ENCODE measurements at places on chromosomes 1 and 21.

- DNase-seq, result peak; percentile 30
Measured at GRCh38 chr1:26391450-26391849, 18.9 kb upstream of the ZNF683 start.

GRCh38 chr1:196193896-196194559 lies 414.2 kb downstream of the KCNT2 start:
- no peak for DNase-seq

DNA sequence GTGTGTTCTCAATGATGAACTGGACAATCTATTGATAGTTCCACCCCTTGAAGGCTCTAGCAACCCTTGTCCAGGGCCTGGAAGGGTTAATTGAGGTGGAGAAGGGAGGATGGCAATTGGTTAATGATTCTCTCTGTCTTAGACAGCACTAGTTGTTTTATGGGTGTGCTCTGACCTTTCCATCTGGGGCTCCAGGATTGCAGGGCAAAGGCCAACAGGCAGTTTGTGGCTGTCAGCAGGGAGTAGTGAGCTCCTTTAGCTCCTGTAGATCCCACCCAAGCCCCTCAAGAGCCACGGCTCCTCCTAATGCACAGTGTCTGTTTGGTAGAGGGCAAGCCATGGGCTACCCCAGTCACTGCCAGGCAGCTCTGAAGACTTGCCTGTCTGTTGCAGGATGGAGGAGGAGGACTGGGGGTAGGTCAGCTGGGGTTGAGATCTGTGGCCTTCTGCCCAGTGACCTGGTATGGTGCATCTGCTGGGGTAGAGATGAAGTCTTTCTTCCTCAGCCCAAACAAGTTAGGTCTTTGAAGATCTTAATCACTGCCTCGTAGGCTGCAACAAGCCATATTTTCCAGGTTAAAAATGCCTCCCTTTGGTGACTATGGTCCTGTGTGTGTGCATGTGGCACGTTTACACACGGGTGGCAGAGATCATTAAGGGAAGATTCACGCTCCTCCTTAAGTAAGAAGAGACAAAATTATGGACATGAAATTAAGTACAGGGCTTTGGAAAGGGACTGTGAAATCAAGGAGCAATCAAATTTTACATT lies 7.7 kb downstream of the MROH7 start:
- DNase-seq, result no peak

- DNase-seq, result no peak
Measured at GRCh38 chr1:66357478-66358197, 176.3 kb upstream of the SGIP1 start.

DNA sequence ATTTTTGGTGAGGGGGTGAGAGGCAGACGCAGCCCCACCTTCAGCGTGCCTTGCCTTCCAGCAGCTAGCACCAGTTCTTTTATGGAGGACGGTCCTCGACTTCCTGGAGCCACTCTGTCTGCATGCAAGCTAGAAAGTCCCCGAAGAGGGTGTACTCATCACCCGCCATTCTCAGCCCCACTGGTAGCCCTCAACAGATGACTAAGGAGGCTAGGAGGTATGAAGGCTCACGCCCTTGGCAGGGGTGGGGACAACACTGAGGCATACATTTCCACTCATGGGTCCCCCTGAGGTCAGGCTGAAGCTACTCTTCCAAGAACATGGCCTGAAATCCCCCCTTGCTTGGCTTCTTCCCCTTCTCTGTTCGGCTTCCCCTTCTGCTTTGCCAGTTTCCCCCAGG lies 8.9 kb upstream of the PTPRF start:
- no peak for DNase-seq

All from SW 1271 (cell line).